ENCODE measurements at places on chromosomes 11 and 22.
A peak's percentile ranks its signal among the peaks of the same experiment; 100 is the strongest.

DNA sequence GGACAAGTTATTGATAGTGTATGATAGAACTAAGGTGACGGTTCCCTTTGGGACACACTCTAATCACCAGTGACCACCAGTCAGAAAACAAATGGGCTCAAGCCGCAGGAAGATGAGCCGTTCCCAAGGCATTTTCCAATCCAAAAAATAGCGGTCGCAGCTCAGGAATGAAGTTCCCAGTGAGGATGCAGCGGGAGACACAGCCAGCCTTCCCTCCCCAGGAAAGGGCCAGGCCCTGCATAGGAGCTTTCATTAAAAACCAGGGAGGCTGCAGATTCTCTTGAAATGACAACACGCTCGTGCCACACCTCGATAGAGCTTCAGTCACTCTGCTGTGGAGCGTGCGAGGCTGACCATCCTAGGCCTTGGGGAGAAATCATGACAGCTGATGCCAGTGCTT is 65.8 kb upstream of the WNT7B start:
- no peak for DNase-seq

- DNase-seq, result no peak
Measured at GRCh38 chr11:66868726-66869566, 12.1 kb downstream of the LRFN4 start.

GRCh38 chr11:19862091-19862490 is 149.5 kb downstream of the NAV2 start:
- no peak for DNase-seq

DNA sequence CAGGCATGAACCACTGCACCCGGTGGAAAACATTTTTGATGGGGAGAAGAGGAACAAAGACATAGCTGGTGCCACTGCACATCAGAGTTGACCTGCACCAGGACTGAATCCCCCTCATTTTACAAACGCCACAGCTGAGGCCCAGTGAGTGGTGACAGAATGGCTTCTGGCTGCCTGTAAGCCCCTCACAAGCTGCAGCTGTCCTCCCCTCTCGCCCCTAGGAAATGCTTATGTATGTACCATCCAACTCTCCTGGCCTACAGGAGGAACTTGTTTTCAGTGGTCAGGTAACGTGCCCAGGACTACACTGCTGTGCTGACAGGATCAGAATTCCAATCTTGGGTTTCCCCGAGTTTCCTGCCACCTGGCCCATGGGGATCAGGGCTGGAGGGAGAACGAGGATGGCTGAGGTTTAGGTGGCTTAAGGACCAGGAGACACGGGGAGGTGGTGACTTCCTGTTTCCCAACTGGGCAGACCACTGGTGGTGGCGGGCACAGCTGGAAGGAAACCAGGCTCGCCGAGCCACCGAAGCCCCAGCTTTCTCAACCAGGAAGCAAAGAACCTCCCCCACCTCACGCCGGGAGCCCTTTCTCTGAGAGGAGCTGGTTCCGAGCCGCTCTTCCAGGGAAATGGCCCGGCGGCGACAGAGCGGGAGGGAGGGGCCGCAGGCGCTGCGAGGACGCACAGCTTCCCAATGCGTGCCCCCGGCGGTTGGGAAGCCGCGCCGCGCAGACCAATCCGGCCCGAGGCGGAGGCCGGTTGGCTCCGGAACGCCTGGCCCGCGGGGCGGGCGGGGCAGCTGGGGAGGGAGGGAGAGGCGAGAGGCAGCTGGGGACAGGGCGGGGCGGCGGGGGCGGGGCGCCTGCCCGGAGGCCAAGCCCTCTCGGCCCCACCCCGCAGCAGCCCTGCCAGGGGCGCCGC is 1.0 kb upstream of the LRFN4 start:
- peak; percentile 88 for DNase-seq

DNA sequence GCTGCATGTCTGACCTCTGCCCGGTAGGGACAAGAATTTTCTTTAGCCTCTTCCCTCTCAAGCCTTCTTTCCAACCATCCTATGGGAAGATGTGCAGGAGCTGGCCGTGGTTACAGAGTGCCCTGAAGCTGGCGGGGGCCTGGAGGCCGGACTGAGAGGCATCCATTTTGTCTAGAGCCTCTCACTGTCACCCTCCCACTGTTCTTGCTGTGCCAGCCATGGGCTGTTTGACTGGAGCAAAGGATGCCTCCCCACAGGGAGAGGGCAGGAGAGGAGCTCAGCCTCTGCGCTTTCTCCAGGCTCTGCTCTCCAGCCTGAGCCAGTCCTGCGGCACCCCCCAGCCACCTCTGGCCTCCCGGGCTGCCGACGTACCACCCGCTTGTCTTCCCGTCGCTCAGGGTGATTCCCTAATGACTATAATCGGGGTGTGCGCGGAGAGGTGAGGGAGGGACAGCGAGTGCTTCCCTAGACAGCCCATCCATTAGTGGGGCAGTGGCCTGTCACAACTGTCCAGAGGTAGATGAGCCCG is 123.8 kb downstream of the NECTIN1 start:
- DNase-seq, result no peak

GRCh38 chr11:130873761-130874160 is 42.5 kb downstream of the SNX19 start:
- no peak for DNase-seq

GRCh38 chr22:38032681-38033521 is 24.3 kb upstream of the PICK1 start:
- DNase-seq, result no peak

DNA sequence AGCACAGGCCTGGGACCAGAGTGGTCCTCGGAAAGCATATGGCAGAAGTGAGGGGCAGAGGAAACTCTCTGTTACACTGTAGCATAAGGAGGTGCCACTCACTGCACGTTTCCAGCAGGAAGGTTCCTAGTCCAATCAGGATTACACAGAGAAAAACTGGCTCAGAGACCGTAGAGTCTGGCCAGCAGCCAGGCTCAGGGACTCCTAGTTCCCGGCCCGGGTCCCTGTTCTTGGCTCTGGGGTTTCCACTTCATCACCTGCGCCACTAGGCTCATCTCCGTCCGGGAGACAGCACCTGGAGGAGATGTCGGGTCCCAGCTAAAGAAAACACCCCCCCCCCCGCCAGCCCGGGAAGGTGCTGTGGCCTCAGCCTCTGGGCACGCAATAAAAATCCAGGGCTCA is 1.1 kb downstream of the TTLL12 start:
- no peak for DNase-seq

GRCh38 chr11:46207270-46207669 is 70.2 kb upstream of the CREB3L1 start:
- DNase-seq, result no peak

- no peak for DNase-seq
Measured at GRCh38 chr11:47258317-47258902, 614 bp downstream of the NR1H3 start.

GRCh38 chr22:30747493-30747892 is 52.8 kb downstream of the OSBP2 start:
- no peak for DNase-seq

- DNase-seq, result no peak
Measured at GRCh38 chr11:126354631-126355323, 709 bp upstream of the ST3GAL4 start.

GRCh38 chr11:121372671-121373429 is 79.3 kb upstream of the SORL1 start:
- no peak for DNase-seq

DNA sequence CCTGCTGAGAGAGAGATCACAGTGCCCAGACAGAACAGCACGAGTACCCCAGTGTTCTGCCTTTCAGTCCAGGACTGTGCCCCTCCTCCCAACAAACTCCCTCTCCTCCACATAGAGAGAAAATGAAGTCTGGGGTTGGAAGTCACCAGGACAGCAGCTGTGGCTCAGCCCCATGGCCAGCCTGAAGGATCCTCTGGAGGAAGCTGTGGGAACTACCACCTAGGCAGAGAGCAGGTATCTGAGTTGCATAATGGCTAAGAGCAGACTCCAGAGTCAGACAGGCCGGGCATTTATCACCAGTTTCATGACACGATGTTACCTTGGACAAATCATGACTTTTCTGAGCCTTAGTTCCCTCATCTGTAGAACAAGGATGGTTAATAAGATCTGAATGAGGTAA is 61.2 kb upstream of the RRAS2 start:
- no peak for DNase-seq

- no peak for DNase-seq
Measured at GRCh38 chr11:118868659-118869058, 15.0 kb upstream of the CXCR5 start.

- DNase-seq, result no peak
Measured at GRCh38 chr11:11978098-11978637, 30.3 kb downstream of the DKK3 start.

GRCh38 chr11:132093536-132094259 is 723.3 kb downstream of the NTM start:
- peak; percentile 60 for DNase-seq

DNA sequence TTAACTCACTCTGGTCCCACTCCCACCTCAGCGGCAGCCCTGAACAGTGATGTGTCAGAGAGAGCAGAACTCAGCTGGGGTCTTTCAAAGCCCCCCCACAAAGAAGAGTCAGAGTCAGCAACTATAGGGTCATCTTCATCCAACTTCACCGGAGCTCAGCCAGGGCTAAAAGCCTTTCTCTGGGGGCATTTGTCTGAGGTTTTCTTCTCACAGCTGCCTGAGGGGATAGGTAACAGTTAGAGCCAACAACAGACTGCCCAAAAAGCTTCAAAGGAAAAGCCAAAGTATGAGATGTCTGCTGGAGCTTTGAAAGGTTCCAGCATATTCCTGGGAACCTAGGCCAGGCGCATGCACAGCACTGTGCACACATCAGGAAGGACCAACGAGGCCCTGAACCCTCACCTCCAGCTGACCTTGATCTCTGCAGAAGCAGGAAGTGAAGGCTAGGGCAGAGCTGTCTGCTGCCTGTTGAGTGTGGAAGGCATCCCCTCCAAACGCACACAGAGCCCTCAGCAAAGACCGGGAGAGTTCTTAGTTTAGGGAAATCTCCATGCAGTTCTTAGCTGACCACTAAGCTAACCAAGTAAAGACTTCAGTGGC is 28.1 kb upstream of the COMT start:
- no peak for DNase-seq

DNA sequence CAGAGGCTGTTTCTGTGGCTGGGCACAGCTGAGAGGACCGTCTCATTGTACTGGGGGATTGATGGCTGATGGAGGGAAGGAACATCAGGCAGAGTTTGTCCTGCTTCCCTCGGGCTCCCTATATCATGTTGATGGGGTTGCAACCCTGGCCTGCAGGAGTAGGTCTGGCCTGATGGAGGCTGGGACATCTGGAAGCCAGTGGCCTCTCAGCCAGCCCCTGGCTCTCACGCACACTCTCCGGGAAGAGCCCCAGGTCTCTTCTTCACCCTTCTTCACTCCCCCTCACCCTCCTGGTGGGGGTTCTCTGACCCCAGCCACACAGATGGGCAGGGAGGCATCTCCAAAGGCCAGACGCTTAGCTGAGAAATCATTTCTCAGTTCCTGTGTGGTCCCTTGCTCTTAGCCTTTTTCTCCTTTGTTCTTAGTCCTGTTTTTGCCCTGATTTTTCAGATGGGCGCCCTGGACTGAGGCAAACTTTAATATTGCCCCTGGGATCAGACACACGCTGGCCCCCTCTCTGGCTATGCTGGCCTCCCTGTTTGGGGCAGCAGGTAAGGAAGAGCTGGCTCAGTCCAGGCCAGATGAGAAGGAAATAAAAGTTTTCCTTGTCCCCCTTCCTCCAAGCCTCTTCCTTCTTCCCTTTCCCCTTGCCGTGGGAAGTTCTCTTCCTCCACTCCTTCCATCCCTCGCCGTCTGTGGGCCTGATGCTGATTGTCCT is 13.9 kb upstream of the ANO1 start:
- no peak for DNase-seq

- DNase-seq, result peak; percentile 56
Measured at GRCh38 chr11:65315204-65315865, 669 bp downstream of the CDC42EP2 start.
